ENCODE measurements at places on chromosomes 11 and 22.

DNA sequence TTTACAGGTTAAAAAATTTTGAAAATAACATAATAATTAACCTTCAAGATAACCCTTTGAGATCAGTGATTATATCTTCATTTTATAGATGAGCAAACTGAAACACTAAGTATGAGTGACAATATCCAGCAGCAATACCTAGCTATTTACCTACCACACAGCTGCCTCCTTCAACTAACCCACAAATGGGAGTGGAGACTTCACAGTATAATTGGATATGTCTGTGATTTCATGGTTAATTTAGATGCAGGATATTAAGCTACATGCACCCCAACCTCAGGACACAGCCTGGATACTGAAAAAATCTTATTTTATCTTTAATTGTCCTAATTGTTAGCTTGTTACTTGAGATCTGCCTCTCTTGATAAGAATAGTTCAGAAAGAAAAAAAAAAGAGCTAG, 297.2 kb upstream of the ANO5 start:
- DNase-seq = no peak

DNA sequence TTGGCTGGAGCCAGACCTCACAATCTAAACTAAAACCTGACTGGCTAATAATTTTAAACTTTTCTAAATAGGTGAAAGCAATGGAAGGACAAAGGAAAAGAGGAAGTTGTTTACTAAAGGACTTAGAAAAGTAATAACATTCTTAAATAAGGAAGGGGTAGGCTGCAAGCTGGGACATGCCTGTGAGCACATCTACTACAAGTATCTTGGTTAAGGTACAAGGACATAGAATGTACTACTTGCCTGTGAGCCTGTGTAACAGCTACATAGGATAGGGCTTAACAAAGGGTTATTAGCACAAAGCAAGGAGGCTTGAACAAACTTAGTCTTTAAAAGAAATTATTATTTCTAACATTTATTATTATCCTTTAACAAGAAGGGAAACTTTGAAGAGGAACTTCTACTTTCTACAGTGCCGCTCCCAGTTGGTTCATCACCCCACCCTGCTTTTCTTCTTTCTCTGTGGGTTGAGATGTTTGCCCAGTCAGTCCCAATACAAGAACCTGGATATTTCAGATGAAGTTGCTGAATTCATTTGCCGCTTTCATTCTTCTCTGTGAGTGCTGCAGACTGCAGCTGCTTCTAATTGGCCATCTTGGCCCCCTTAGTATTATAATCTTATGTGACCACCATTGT, 87.5 kb downstream of the PRMT3 start:
- DNase-seq = no peak

GRCh38 chr22:38490915-38491314, 15.2 kb downstream of the DDX17 start:
- peak; percentile 34 for DNase-seq

- DNase-seq = no peak
Observed at GRCh38 chr11:130112071-130112830, 42.6 kb downstream of the APLP2 start.

DNA sequence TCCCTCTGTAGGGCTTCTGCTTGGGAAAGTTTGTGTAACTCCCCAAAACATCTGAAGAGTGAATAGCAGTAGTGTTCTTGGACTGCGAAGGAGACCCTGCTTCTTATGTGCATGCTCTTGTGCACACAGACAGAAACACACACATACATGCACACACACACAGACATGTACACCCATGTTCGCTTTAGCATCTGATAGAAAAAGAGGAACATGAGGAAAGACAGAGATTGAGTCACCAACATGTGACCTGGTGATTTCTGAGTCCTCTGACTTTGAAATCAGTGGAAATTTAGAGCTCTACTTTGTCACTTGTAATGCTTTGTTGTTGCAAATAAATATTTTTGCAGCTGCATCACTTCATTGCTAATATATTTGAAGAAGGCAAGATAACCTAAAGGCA, 23.8 kb downstream of the CD44 start:
- no peak for DNase-seq

GRCh38 chr11:70433966-70434812, 35.9 kb downstream of the CTTN start:
- no peak for DNase-seq

- peak; percentile 28 for DNase-seq
Observed at GRCh38 chr11:33773404-33773986, 825 bp downstream of the FBXO3 start.

- DNase-seq = no peak
Observed at GRCh38 chr11:72899238-72899637, 85.0 kb downstream of the ATG16L2 start.

GRCh38 chr11:14179116-14179820, 179.7 kb downstream of the RRAS2 start:
- DNase-seq = no peak

DNA sequence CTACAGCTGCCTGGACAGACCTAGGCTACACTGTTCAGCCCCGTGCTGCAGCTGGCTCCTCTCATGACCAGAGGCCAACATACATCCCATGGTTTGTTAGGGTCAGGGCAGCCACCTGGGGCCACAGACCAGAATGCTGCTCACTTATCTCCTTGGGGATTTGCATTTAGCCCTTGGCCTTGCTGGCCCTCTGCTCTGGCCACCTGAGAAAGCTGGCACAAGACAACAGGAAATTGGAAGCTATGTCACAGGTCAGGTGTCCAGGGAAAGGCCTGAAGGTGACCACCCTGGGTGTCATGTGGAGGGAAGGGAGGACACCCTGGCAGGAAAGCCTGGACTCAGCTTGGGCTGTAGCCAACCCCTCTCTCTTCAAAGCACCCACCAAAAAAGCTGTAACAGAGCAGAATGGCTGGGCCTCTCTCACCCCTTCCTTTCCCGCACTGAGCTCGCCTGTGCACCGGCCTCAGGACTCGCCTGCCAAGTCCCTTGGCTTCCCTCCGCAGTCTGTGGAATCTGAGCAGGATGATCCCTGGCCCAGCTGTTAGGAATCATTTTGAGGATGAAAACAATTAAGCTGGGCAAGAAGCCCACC, 86.3 kb downstream of the SNX19 start:
- DNase-seq = no peak

DNA sequence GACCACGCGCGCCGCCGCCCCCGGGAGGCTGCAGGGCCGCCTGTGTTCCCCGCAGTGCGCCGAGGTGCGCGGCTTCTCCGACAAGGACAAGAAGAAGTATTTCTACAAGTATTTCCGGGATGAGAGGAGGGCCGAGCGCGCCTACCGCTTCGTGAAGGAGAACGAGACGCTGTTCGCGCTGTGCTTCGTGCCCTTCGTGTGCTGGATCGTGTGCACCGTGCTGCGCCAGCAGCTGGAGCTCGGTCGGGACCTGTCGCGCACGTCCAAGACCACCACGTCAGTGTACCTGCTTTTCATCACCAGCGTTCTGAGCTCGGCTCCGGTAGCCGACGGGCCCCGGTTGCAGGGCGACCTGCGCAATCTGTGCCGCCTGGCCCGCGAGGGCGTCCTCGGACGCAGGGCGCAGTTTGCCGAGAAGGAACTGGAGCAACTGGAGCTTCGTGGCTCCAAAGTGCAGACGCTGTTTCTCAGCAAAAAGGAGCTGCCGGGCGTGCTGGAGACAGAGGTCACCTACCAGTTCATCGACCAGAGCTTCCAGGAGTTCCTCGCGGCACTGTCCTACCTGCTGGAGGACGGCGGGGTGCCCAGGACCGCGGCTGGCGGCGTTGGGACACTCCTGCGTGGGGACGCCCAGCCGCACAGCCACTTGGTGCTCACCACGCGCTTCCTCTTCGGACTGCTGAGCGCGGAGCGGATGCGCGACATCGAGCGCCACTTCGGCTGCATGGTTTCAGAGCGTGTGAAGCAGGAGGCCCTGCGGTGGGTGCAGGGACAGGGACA, 2.7 kb downstream of the NLRP6 start:
- no peak for DNase-seq

GRCh38 chr22:35439365-35439717, 39.4 kb downstream of the MCM5 start:
- DNase-seq = no peak

DNA sequence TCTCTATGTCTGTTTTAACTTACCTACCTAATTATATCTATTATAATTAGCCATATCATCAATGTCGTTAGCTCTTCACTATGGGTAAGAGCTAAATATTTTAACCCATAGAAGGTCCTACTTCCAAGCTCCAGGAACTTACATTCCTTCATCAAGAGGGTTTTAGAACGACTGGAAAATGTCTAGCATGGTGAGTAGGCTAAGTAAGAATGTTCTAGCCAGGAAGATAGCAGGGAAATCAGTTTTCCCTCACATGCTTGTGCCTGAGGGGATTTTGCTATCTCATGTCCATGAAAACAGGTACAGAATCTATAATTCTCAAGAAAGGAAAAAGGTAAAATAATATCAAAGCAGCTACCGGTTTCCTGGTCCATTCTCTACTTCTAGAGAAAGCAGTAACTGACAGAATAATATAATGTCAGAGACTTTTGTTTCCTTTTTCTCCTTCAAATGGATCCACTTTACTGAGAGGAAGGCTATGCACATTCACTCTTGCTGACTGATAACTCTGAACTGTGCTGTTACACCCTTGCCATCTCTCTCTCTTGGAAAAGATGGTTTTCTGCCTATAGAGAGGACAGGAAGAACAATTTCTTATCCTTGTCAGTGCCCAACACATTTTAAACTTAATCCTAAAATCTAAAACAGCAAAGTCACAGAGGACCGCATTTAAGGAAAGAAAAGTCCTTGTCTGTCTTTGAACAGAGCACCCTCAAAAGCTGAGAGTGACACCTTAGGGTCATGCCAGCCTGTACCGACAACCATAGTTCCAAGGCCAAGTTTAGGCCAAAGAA, 67.0 kb downstream of the MAML2 start:
- no peak for DNase-seq

DNA sequence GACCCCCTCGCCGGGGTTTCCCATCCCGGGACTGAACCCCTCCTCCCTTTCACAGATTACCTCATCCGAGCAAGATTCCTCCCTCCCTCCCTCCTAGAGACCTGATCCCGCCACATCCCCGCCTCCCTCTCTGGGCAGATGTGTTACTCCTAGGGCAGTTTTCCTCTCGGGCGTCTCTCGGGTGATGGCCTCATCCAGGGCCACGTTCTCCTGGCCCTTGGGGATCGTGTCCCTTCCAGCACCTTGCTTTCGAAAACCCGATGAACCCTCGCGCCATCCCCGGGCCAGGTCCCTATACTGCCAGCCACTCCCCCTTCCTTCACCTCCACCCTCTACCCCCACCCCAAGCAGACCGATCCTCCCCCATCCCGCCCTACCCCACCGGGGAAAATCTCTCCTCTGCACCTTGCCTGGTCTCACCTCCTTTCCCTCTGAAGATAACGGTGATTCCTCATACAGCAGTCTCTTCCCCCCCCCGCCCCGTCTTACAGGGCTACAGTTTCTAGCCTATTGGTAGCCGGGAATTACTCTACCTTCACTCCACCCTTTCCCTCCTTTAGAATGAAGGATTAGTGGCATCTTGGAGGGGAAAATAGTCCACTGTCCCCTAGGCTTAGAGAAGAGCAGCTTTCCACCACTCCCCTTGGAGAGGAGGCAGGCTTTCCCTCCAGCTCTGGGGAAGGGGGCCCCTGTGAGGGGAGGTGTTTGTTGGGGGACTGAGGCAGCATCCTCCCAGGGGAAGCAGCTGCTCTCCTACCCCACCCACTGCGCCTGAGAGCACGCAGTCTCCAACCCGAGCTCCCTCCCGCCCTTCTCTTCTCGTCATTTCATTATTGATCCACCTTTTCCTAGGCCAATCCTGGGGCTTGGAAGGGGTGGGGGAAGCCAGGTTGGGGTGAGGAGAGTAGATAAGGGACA, 1.2 kb downstream of the KMT2A start:
- DNase-seq = peak; percentile 68

DNA sequence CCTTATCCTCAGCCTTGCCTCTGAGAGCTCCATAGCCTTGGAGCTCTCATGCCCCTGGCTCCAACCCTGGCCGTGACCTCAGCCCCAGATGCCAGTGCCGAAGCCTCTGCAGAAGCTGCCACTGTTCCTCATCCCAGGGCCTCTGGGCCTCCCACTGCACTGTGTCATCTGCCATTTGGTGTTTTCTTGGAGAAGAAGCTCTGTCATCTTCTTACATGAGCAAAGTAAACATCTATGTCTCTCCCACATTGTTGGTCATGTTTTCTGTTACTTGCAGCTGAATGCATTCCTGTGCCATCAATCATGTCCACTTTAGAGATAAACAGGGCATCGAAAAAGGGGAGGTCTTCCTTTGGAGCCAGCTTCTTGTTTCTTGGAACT, 45.0 kb upstream of the FTH1 start:
- DNase-seq = no peak

DNA sequence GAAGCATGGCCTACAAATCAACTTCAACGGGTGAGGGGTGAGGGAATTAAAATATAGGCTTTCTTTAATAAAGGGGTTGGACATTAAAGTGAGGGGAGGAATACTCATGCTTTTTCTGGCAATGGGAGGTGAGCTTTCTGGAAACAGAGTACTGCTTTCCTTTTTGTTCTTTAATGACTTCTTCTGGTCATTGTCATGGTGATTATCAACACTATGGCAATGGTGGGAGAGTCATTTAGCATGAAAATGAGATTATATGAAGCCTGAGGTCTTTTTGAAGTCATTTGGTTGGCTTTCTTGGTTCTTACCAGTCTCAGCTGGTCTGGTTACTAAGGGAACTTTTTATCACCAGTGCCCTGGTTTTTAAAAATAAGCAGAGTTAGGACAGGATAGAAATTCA, 475.8 kb upstream of the LRRC4C start:
- no peak for DNase-seq

- DNase-seq = no peak
Observed at GRCh38 chr22:30252411-30253204, 6.0 kb upstream of the LIF start.

- DNase-seq = no peak
Observed at GRCh38 chr11:44304091-44305025, 5.6 kb downstream of the ALX4 start.

GRCh38 chr11:26622181-26622580, 50.1 kb upstream of the MUC15 start:
- no peak for DNase-seq

DNA sequence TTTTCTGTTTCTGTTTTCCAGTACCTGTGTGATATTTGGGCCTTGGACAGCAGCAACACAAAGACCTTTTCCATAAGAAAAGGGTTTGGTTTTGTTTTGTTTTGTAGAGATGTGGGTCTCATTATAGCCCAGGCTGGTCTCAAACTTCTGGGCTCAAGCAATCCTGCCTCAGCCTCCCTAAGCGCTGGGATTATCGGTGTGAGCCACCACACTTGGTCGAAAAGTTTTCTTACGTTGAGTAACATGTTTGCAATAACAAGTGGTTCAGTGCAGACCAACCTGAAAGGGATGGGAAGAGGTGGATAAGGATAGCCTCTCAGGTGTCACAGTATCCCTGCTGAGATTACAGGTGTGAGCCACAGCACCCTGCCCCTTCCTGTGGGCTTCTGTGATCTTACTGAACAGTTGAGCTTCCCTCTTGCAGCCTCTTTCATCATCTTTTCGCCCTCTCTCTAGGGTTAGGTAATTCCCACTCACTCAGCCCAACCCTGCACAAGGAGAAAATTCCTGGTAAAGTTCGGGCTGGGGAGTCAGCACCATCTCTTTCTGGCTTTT, 3.5 kb upstream of the MRPL48 start:
- DNase-seq = no peak

- DNase-seq = no peak
Observed at GRCh38 chr11:30329150-30329940, 6.4 kb downstream of the ARL14EP start.

GRCh38 chr22:45880091-45880715, 96.8 kb downstream of the WNT7B start:
- DNase-seq = no peak

All from hematopoietic multipotent progenitor cell treated with erythropoietin and hydrocortisone succinate and interleukin-3 and kit ligand, for 15 days (in vitro differentiated cells).